ENCODE measurements at places on chromosomes 3 and 15.

DNA sequence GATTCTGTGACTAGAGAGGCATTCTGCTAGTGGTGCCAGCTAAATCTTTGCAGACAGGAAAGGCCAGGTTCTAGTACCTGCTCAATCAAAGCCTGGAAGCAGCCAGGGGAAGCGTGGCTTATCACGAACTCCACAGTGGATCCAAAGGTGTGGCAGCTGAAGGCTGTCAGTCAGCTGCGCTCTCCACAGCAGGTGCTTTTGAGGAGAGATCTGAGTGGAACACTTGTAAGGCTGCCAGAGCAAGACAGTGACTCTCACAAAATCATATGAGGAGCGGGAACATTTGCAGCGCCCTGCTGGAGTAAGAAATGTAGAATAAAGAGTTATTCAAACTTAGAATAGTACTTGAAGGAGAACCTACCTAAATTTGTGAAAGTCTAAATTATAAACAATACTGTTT is 5.0 kb upstream of the DPH6 start:
- no peak for DNase-seq

GRCh38 chr3:46899151-46900006 is 21.9 kb downstream of the PTH1R start:
- no peak for DNase-seq

- DNase-seq, result no peak
Measured at GRCh38 chr3:58063022-58063815, 55.0 kb downstream of the FLNB start.

DNA sequence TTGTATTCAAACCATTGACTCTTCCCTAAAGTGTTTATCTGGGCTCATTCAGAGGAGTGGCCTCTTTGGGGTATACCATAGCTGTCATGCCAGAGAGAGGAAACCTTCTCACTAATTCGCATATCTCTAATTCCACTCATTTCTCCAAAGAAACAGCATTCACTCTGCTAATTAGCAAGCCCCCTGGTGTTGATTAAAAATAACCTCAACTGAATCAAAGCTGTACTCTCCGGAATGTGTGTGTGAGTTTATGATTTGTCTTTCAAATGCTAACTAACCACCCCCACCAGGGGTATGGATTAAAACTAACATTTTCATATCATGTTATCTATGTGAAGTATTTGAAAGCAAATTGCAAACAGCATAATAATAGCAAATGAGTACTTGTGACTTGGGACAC is 45.5 kb downstream of the PAQR5 start:
- no peak for DNase-seq

DNA sequence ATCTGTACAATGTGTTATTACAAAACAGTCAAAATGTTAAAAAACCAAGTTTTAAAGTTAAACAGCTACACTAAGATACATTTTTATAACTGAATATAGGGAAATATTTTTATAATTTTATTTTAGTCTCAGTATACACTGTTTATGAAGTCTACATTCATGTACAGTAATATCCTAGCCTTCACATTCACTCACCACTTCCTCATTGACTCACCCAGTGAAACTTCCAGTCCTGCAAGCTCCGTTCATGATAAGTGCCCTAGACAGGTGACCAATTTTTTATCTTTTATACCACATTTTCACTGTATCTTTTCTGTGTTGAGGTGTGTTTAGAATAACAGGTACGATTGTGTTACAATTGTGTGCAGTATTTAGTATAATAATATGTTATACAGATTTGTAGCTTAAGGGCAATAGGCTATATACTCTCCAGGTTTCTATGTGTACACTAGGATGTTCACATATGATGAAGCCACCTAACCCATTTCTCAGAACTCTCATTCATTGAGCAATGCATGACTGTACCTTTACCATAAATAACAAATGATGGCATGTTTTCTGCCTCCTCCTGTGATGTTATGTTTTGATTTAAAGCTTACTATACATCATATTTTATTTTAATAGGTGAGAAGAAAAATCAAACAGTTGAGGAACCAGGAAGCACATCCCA is 388.4 kb upstream of the NDN start:
- DNase-seq, result no peak

GRCh38 chr15:58764468-58764867 is 6.6 kb upstream of the MINDY2 start:
- DNase-seq, result no peak

- no peak for DNase-seq
Measured at GRCh38 chr3:169289273-169289672, 374.2 kb downstream of the MECOM start.

DNA sequence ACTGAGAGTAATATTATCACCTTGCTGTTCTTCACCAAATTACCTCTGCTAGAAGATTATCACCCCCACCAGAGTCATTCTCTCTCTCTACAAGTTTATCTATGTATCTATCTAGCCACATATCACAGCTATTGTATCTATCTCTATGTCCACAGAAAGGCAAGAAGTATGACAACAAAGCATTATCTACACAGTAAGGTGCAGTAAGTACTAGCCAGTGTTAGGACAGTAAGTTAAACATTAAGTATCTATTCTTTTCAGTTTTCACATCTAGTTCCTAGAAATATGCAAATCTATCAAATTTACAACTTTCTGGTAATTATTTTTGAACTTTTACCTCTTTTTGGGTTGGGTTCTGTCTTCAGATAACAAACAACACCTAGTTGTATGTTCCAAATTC is 26.5 kb upstream of the XXYLT1 start:
- no peak for DNase-seq

DNA sequence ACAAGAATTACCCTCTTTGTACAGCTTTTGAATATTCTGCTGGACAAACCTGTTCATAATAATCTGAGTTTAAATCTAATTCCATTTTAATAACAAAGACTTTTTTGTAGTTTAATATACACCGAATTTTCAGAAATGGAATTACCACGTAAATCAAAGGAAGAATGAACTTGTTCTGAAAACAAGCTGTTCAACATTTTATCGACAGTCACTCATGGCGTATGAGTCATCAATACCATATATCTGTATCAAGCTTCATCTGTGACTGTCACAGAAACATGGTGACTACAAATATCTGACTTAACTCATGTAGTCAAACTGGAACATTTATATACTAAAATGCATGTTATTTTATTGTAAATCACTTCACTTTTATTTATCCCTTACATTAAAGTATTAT is 90.0 kb downstream of the EFL1 start:
- no peak for DNase-seq

- DNase-seq, result no peak
Measured at GRCh38 chr3:21159543-21159906, 591.5 kb downstream of the ZNF385D start.

DNA sequence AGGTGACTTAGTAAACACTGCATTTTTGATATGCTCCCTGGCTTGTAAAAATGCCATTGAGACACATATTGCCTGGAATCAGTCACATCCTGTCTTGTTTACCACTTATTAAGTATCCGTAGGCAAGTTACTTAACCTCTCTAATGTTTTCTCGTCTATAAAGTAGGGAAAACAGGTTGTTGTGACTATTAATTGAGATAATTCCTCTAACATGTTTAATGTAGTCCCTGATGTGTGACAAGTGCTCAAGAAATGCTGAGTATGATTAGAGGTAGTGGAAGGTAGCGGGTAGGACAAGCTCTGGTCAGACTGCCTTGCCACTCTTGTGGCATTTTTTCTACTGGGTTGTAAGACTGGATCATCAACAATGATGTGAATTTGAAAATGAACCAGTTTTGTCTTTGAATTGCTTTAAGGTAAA is 54.1 kb downstream of the NFKBIZ start:
- DNase-seq, result no peak

DNA sequence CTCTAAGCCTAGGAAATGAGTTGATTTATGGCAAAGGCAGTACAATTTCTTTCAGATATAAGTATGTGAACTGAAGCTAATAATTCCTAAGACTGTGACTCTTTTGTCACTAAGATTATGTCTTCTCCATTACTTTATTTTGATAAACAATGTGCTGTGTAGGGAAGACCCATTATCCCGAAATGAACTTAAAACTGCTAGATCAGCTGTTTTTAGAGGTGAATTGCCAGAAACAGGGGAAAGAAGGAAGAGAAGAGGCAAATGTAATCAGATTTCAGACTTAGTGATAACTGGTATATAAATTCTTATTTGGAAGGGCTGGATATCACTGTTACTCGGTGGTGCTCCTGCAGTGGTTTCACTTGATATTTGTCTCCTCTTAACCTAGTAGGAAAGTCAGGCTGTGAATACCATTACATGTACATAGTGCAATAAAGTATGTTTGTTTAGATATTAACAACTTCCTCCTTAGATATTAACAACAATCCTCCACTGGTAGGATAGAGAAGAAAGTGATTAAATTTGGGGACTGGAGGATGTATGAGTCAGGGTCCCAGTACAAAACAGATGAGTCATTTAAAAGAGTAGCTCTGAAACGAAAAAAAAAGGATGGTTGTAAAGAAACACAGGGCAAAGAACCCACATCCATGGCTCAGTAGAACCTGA is 338.5 kb upstream of the KCNH8 start:
- no peak for DNase-seq

- no peak for DNase-seq
Measured at GRCh38 chr15:29849218-29849617, 26.9 kb upstream of the TJP1 start.

Measured in AML-193 (cell line).